Stimulated activated CD4-positive, alpha-beta T cell treated with anti-CD3 and anti-CD28 coated beads, Interleukin-4, amount 100 ng/mL, for 4 hours (primary cell): ENCODE measurements at places on chromosomes 5 and 9.

DNA sequence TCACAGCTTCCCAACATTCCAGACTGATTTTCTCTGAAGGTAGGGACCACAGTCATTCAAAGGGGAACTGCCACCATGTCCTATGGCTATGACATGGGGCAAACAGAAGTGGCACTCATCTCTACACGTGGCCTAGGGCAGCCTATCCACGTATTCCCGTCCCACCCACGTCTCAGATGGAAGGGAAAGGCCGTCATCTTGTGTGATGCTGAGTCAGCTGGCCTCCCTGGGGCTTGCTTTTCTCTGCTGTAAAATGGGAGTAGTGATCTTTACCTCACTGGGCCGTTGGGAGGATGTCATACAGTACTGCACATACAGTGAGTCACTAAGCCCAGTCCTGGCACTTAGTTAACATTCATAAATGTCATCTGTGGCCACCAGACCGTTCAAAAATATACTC lies 72.3 kb downstream of the RAPGEF1 start:
- peak; percentile 70 for DNase-seq

DNA sequence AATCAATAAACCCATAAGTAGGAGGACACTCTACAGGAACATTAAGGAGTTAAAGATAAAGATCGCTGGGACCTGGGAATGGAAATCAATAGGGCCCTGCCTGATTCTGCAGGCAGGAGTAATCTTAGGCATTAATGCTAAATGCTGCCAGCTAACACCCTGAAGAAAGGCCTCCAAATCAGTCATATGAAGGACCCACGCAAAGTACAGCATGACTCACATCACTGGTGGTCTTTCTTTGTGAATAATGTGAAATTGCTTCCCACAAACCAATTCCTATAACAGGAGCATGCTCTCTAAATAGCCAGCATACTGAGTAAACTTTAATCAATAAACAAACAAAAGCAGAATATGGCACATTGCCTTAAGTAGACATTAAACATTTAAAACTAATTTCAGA lies 172.3 kb downstream of the SEMA5A start:
- no peak for DNase-seq

DNA sequence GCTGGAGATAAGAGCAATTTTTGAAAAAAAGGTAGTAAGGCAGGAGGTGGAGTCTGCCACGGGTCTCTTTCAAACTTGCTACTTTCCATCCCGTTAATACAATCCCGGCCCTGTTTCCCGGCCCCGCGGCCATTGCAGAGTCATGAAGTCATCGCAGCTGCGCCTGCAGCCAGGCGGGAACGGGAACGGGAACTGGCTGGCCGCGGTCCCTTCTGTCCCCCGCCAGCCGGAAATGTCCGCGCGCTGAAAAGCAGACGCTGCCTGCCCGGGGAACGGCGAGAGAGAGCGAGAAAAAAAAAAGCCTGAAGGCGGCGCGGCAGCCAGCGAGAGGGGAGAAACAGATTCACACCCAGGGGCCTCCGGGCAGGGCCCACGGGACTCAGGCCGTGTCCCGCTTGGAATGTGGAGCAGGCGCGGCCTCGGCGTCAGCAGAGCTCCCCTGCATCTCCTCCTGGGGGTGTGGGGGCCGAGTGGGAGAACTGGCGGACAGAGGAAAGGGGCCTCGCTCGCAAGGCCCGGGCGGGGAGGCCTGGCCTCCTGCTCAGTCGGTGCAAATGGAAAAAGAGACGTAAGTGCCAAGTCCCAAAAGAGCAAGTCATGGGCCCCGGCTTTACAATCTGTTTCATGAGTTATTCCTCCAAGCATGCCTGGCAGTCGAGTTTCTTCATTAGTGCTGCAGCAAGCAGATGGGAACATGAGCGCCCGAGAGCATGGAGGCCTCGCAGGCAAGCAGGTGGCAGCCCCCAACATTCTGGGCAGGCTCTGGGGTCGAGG lies 201.2 kb upstream of the GAS1 start:
- DNase-seq, result no peak

- DNase-seq, result no peak
Measured at GRCh38 chr9:98185021-98185567, 7.3 kb downstream of the CORO2A start.

- no peak for DNase-seq
Measured at GRCh38 chr5:81778642-81779041, 27.7 kb upstream of the SSBP2 start.

DNA sequence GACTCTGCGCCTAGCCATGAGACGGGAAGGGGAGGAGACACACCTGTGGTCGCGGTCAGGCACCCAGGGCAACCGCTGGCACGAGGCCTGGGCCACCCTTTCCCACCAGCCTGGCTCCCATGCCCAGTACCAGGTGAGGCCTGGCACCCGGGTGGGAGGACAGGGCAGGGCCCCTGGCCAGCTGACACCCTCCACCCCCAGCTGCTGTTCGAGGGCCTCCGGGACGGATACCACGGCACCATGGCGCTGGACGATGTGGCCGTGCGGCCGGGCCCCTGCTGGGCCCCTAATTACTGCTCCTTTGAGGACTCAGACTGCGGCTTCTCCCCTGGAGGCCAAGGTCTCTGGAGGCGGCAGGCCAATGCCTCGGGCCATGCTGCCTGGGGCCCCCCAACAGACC lies 5.0 kb downstream of the MAMDC4 start:
- DNase-seq, result no peak

DNA sequence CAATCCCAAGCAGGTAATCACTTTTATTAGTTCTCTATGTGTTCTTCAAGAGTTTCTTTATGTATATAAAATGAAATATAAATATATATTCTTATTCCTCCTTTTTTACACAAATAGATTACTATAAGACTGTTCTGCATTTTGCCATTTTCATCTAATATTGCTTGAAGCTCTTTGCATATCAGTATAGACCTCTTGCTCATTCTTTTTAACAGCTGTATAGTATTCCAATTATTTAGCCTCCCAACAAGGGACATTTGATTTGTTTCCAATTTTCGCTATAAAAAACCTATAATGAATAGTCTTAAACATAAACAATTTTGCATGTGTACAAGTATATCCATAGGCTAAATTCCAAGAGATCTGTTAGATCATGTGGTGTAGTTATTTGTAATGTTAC lies 25.2 kb downstream of the CETN3 start:
- DNase-seq, result no peak

GRCh38 chr5:148014276-148014675 lies 49.5 kb upstream of the SPINK5 start:
- DNase-seq, result no peak

GRCh38 chr5:138305797-138306196 lies 25.8 kb downstream of the CDC25C start:
- DNase-seq, result no peak

DNA sequence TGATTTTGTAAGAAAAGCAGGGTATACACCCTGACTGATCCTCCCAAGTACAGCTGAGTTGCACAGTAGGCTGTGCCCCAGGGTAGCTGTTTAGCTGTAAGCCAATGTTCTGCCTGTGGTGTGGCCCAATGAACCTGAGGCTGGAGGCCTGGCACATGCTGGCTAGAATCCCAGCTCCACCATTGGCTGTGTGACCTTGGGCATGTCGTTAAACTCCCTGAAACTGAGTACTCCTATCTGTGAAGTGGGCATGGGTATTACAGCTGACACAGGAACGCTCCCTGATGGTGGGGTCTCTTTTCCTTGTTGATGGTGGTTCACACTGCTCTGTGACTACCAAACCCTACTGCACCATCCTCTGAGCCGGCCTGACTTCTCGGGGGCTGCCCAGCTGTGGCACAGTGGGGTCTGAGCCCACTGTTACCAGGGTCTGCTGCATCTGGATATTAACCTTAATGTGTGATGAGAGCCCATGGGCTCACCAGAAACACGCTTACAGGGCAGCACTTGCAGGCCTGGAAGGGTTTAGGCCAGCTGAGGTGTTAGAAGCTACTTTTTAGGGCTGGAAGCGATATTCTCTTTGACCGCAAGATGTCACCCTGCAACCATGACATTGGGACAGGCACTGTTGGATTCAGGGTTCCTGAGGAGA lies 7.0 kb upstream of the GADD45G start:
- DNase-seq, result peak; percentile 33

DNA sequence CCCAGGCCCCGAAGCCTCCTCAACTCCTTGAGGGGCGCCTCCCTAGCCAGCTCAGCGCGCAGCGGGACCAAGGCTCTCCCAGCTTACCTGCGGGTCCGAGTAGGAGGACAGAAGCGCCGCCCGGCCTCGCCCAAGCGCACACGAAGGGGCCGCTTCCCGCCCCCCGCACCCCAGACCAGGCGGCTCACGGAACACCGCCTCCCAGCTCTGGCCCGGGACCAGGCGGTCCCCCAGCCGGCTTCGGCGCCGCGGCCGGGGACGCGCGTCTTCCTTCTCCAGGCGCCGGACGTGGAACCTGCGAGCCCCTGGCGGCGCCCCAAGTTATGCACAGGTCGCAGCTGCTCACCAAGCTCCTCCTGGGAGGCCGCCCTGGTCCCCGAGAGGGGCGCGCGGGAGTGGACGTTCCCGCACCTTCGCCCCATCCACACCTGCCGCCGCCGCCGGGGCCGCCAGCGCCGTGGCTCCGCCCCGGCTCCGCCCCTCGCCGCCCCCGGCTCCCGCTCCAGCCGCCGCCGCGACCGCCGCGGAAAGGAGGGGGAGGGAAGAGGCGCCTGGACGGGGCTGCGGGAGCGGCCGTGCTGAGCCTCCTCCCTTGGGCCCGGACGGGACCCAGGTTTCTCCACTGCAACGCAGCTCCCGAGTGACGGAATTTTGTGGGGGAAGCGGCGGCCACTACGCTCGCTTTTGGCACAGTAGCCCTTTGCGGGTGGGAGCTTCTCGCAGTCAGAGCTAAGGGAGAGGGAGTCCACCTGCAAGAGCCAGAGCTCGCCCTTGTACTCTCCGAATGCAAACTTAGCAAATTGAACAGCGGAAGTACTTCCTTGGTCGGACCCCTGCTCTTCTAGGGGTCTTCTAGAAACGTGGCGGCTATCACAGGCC lies 77.5 kb upstream of the IFNE start:
- DNase-seq, result peak; percentile 45

- DNase-seq, result peak; percentile 31
Measured at GRCh38 chr5:68464424-68464823, 248.9 kb downstream of the PIK3R1 start.

DNA sequence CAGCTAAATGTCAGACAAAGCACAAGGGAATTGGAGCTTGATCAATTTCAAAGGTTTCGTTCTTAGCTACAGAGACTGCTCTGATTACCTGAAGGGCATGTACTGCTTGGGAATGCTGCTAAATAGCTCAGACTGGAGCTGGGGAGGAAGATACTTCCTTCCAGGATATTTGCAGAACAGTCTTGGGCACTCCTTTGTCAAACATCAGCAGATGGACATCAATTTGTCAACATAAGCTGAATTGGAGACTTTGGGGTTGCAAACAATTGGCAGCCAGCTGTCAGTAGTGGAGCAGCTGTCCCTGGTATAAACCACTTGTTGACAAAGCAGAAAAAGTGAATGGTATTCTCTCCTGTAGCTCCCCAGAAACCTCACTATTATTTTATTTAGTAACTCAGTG lies 182.0 kb downstream of the CCDC192 start:
- DNase-seq, result no peak

DNA sequence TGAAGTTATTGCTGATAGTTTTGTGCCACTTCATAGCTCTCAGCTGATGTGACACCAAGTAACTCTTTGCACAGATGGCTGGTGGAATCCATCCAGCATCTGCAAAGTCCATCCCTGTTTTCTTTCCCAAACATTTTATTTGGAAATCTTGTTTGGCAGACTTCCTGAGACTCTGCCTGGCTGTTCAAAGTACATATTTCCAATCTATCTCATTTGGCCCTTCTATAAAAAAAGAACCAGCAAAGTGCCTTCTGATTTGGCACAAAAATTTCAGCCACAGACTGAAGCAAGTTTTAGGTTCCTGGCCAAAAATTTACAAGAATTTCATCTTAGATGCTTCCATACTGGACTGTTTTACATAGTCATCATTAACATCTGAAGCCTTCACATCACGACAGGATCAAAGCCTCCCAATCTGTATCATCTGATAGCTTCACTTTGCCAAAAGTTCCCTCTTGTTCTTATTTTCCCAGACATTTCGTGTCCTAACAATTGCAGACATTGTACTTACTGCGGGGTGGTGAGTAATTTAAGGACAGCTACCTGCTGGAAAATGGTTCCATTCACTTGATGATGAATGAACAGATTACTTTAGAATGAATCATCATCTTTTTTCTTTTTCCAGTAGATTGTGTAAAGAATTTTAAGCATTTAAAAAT lies 377.3 kb downstream of the KIAA0825 start:
- DNase-seq, result no peak

GRCh38 chr5:154484393-154485095 lies 6.5 kb upstream of the HAND1 start:
- no peak for DNase-seq

DNA sequence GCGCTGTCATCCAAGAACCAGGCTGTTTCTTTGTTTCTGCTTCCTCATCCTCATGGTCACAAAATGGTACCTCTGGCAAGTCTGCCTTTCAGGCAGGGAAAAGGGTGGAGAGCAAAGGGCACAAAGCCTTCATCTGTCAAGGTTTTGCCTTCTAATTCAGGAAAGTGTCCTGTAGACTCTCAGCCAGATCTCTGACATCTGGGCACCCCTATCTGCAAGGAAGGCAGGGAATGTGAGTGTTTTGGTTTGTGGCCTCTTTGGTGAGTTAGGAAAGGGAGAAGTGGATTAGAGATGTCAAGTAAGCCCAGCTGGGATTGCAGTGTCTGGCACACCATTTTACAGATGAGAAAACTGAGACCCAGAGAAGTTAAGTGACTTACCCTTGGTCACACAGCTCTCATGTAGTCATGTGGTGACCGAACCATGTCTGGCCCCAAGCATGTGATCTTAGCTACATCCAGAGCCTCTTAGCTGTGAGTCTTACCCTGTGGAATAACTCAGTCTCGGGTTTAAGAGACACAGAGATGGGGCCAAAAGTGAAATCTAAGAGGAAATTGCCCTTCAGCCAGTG lies 115.6 kb upstream of the SAP30L start:
- DNase-seq, result no peak

GRCh38 chr9:111610149-111610548 lies 10.7 kb upstream of the PTGR1 start:
- DNase-seq, result no peak

- no peak for DNase-seq
Measured at GRCh38 chr9:87531370-87532295, 34.0 kb downstream of the DAPK1 start.
